ENCODE measurements at places on chromosomes 2 and 18.

DNA sequence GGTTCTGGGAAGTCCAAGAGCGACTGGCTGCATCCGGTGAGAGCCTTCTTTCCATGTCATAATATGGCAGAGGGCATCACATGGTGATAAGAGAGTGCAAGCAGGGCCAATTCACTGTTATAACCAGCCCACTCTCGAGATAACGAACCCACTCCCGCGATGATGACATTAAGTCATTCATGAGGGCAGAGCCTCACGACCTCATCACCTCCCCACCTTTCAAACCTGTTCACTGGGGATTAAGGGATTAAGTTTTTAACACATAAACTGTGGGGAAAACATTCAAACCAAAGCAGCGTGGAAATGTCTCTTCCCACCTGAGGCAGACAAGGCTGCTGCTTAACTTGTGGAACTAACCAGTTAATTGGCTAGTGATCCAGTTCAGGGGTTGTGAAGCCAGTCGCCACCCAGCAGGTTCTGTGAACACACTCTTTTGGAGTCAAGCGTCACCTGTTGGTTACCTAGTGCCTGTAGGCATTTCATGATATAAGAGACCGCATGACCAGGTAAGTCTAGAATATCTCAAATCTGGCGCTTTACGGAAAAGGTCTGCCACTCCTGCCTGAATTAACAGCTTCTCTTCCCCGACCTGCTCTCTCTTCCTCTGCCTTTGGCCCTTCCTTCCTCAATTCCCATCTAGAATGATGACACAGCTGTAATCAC is 54.3 kb downstream of the EDAR start:
- DNase-seq = no peak

DNA sequence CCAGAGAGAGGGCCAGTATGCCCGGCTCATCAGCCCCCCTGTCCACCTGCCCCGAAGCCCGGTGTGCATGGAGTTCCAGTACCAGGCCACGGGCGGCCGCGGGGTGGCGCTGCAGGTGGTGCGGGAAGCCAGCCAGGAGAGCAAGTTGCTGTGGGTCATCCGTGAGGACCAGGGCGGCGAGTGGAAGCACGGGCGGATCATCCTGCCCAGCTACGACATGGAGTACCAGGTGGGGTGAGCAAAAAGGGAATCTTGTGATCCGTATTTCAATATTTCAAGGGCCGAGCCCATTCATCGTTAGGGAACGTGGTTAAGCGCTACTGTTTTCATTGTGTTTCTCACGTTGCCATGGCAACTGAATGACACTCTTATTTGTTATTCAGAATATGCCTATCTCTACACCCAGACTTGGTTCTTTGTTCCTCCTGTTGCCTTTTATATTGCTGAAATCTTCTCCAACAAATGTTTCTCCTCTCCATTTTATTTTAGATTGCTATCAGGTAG is 81.5 kb downstream of the NRP2 start:
- peak; percentile 9 for DNase-seq

GRCh38 chr18:52903857-52904256 is 563.9 kb downstream of the DCC start:
- DNase-seq = peak; percentile 28

GRCh38 chr18:13680612-13681011 is 45.7 kb downstream of the FAM210A start:
- DNase-seq = peak; percentile 18

- DNase-seq = no peak
Measured at GRCh38 chr2:173659509-173659908, 304.8 kb downstream of the CDCA7 start.

DNA sequence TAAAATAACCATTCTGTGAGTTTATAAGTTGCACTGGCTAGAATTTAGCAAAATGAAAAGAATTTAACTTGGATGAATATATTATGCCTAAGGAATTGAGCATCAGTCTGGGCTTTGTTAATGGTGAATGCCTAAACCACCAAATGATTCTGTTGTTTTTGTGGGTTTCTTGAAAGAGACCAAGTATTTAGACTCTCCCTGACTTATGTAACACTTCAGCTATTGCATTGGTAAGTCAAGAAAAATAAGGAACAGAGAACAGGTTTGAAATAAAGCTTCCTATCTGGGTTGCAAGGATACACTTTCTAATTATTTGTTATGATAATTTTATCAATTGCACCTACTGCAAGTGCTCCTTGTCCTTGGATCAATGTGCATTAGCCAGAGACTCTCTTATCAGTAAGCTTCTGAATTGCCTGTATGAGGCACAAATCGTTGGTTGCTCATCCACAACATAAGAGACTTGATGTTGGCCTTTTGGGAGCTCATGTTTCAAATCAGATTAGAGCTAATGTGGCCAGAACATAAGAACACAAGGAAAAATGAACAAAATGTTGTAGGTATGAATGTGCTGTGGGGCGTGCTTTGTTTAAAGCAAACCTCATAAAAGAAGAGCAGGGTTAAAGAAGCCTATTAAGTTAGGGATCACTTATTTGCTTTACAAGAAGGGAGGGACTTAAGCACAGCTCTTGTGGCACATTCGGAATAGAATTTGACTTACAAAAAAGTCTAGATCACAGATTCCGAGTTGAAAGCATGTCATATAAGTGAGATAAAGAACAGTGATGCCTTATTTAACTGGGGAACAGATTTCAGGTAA is 37.2 kb downstream of the PRKCE start:
- no peak for DNase-seq

GRCh38 chr2:204495381-204495780 is 49.9 kb upstream of the PARD3B start:
- DNase-seq = no peak

- DNase-seq = no peak
Measured at GRCh38 chr2:88398180-88398579, 54.3 kb downstream of the FOXI3 start.

DNA sequence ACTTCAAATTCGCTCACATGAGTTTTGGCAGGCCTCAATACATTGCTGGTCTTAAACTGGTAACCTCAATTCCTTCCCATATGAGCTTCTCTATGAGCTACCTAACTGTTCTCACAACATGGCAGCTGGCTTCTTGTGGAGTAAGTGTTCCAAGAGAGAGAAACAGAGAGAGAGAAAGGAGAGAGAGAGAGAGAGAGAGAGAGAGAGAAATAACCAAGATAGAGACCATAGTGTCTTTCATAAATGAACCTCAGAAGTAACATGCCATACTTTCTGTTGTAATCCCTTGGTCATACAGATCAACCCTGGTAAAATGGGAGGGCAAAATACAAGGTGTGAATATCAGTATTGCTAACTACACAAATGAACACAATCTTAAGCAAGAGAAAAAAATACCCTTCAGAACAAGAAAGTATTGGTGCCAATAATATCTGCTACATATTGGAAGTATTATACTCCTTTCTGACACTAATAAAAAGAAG is 33.2 kb upstream of the UBE2E3 start:
- no peak for DNase-seq

- DNase-seq = no peak
Measured at GRCh38 chr18:55442561-55442960, 145.4 kb downstream of the TCF4 start.

DNA sequence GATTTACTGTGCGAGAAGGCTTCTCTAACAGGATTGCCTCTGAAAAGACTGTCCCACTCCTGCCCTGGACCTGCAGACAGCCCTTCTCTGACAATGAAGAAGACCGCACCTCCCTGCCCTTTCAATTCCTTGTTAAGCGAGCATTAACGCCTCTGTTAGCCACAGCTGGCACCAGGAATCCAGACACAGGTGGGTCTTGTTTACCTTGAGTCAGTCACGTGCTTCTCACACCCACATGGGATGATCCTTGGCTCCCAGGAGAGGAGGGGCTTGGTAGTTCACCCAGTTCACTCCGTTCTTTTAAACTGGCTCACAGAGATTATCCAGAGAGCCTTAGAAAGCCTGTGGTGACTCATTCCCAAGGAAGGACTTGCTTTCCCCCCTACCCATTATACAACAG is 410.5 kb upstream of the MEIS1 start:
- DNase-seq = no peak

- no peak for DNase-seq
Measured at GRCh38 chr2:210461401-210461800, 15.2 kb downstream of the LANCL1 start.

- no peak for DNase-seq
Measured at GRCh38 chr18:21459706-21460286, 140.7 kb downstream of the ESCO1 start.

- DNase-seq = peak; percentile 11
Measured at GRCh38 chr18:57649556-57650500, 28.2 kb upstream of the NARS1 start.

DNA sequence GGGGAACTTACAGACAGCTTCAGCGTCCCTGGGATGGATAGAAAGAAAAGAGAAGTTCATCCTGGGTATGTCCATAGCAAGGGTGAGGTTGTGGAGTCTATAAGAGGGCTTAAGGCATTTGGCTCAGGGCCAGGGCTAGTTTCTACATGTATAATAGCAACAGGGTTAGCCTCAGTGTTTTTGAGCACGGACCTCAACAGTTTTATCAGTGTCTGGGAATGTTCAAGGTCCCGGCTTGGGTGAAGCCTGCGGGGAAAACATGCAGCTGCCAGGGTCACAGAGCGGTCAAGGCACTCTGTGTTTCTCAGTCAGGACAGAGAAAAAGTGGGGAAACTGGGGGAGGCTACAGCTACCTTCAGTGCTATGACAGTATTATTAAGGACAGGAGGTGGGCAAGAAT is 427.7 kb upstream of the HS6ST1 start:
- no peak for DNase-seq

- DNase-seq = no peak
Measured at GRCh38 chr2:133315280-133315679, 253.0 kb downstream of the NCKAP5 start.
